ENCODE measurements at places on chromosomes 16 and 17.
A peak's percentile ranks its signal among the peaks of the same experiment; 100 is the strongest.

- peak; percentile 96 for DNase-seq
These were observed at the start of gene VPS35L for GRCh38 chr16:19555186-19555937. Gene VPS35L (plus strand): TSS chr16:19555703. CDS start chr16:19555730, 27 bp downstream.

- DNase-seq, result no peak
These were observed 7.6 kb downstream of the AIPL1 start for GRCh38 chr17:6427279-6427781.

GRCh38 chr16:11755022-11755760, 12.5 kb upstream of the TXNDC11 start:
- DNase-seq, result no peak

DNA sequence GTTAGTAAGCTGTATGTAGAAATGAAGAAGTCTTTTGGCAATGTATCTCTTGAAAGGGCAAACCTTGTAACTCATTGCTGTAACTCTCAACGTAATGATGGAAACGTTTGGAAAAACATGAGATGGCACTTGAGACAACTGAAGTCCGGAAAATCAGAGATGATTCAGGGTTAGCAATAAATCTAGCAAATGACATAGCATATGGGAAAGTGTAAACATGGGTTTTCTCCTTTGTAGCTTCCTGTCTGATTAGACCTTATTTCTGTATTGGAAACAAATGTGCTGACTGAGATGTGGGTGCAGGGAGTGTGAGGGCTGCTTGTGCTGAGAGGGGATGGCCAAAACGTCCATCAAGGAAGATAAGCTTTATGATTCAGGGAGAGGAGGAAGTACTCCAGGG, 110.7 kb upstream of the FAM20A start:
- DNase-seq, result no peak

GRCh38 chr17:44083250-44083849, 12.8 kb downstream of the G6PC3 start:
- no peak for DNase-seq

GRCh38 chr16:82814059-82814458, 187.3 kb downstream of the CDH13 start:
- DNase-seq, result no peak

GRCh38 chr17:82257473-82257872, 16.0 kb downstream of the CSNK1D start:
- no peak for DNase-seq

GRCh38 chr16:72172105-72173034, at the start of gene PMFBP1:
Gene PMFBP1 (minus strand): TSS chr16:72172155. CDS start chr16:72171208, 947 bp downstream.
- peak; percentile 43 for DNase-seq

GRCh38 chr17:334974-335481, 17.6 kb downstream of the RPH3AL start:
- DNase-seq, result no peak

All from urothelium cell line (cell line).